DMS 273 treated with DMSO at 0.1 percent for 48 hours (cell line): ENCODE measurements at places on chromosomes 2 and 18.

GRCh38 chr18:3966642-3967358, 488.3 kb downstream of the DLGAP1 start:
- peak; percentile 18 for DNase-seq

DNA sequence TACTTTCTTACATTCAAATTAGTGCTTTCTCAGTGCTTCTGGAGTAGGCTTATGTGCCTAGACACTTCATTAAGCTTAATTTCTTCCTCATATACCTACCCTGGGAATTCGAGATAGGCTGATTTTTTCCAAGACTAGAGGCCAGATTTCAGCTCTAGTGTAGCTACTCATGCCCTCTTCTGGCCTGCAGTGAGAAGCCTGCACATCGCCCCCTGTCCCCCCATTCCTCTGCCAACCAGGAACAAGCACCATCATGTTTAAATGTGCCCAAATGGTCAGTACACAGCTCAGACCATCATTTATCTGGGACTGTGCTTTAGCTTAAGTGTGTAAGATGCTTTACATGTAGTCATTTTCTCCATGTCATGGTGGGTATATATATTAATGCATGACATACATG, 1218.8 kb upstream of the LRRTM1 start:
- no peak for DNase-seq

DNA sequence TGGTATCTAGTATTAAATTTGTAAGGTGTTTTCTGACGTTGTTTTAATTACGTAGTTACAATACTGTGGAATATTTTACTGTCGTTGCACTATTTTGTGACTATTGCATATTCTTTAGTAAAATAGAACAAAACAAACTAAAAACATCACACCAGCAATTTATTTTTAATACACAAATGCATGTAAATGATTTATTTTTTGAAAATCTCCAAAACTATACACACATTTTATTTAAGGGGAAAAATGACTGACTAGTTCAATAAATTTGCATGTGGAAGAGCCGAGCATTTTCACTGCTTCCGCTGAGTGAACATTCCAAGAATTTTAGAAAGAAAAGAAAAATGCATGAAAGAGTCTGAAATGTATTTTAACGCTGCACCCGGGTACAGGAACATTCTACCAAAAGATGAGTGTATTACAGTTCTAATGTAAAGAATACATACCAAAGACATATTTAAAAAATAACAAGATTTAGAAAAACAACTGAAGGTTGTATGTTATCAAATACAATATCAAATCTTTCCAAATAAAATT, 257.7 kb downstream of the MEIS1 start:
- no peak for DNase-seq

GRCh38 chr2:127389778-127390435, 2.1 kb upstream of the MAP3K2 start:
- DNase-seq, result no peak

GRCh38 chr18:23809415-23809814, 120.2 kb downstream of the LAMA3 start:
- DNase-seq, result peak; percentile 49

DNA sequence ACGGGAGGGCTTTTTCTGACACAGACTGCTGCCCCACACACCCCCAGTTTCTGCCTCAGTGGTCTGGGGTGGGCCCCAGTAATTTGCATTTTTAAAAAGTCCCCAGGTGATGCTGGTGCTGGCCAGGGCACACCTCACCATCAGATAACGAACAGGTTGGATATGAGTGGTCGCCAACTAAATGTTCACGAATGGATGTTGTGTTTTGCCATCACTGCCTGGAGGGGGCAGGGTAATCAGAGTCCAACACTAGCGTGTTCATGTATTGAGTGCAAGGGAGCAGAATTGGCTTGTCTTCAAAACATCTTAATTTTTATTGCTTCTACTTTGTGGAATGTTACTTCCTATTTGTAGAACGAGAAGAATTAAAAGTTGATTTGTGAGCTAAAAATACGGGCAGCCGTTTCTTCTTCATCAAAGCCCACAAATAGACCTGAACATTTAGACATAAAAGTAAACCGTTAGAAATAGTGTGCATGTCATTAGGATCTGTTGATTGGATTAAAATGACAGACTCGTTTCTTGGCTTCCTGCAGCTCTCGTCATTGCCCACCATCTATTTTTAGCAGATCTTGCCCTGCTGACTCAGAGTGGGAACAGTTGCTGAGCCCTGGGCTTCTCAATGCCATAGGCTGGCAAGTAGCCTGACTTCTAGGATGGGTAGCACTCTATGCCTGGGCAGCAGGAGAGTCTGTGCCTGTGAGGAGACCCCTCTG, 45.2 kb downstream of the NCK2 start:
- no peak for DNase-seq

DNA sequence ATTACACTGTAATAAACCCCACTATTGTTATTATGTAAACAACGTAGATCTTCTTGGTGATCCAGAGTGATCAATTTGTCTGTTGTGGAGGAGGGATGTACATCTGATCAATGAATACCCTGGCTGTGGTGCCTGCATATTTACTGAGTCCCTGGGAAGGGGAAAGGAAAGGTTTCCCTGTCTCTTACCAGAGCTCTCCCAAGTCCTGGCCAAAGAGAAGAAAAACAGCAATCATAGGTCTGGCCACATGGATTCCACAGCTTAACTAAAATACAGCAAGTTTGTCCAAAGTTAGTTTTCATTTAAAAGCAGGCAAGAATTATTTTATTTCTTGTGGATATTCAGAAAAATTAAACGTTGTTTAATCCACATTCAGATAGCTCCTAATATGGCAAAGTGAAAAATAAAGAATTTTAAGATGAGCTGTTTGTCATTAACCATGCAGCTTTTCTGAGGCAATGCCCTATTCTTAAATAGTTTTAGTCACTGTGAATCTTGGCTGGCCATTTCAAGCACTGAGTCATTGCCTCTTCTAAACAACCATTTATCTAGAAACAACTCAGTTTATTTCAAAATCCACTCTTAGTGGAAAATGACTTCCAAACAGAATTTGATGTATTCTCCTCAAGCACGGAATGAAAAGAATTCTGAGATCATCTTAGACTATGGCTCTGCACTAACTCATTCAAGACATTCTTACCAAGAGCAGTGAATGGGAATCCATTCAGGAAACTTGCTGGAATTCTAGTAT, 1004.4 kb upstream of the CDH2 start:
- no peak for DNase-seq

- DNase-seq, result no peak
Observed at GRCh38 chr2:21676676-21677075, 552.9 kb downstream of the TDRD15 start.

DNA sequence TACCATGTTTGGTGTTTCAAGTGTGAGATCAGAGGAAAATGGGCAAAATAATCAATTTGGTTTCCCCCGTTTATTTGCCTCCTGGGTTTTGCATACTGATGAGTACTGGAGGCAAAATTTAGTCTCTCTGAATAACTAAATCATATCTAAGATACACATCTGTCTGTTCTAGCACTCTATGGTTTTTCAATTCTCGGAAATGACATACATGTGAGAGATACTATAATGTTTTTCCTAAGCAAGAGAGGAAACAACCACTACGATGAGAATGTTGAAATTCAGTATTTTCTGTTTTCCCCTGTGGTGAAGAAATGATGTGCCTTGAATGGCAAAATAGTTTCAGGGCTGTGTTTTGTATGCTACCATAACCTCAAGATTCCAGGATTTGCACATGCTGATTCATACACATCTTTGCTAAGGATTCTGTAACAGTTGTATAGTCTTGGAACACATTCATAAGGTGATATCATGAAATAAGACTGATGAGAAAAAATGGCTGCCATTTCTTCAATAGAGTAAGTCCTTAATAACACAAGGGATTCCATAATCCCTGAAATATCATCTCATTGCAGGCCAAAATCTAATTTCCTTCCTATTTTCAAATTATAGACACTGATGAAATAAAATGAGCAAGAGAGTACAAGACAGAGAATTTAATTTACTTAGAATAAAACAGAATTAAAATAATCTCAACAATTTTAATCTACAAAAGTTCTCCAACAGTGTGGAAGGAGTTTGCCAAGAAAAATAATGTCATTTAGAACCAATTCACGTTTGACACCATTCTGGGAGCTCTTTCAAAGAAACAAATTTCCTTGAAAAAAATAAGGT, 316.6 kb downstream of the FIGN start:
- no peak for DNase-seq

DNA sequence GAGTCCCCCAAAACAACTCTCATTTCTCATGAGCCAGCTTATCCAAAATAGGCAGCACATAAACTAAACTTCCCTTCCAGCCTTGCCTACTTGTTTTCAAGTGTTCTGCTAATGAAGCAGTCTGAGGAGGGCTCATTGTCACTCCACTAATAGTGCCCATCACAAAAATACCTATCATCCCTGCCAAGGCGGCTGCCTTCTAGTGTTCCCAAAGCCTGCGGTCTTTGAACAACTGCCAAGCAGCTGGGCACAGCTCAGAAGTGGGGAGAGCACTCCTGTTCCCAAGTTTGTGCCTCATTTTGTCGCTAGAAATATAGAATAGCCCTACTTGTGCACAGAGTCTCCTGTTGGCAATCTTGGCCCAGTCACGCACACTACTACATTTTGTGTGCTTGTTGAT, 50.3 kb downstream of the DTNA start:
- no peak for DNase-seq

GRCh38 chr2:113018509-113018908, 13.2 kb downstream of the IL36A start:
- DNase-seq, result no peak

GRCh38 chr18:6681331-6681875, 48.1 kb upstream of the ARHGAP28 start:
- no peak for DNase-seq

DNA sequence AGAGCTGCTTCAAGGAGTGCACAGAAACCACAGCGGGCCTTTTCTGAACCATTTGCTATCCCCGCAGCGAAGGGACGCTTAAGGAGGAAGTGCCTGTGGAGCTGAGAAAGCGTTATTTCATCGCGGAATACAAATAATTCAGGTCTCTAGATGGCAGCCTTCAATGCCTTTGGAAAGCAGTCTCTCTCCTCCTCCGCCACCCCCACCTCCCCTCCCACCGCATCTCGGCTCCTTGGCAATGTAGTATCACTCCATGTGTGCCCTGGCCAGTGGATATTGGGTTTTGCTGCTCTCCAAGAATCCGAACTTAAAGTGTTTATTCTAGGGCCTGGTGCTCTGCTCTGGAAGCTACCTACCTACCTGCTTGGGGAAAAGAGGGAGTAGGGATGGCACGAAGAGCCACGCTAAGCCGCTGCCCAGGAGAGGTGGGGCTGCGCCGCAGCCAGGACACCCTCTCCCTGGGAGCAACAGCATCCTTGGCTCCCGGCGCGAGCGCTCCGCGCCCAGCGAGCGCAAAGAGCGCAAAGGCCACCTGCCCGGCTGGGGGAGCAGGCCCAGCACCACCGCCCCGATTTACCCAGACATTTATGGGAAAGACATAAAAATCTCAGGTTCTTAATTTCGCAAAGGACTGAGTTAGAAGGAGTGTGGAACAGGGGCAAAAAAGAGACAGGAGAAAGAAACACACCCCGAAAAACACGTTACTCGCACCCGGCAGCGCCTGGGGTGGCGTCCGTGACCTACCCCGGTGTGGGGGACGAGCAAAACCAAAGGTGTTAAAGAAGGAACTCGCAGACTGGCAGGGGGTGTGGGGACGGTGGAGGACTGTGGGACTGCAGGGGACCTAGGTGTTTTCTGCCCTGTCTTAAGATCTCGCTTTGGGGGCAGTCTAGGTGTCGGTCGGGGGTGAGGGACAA, 1.0 kb downstream of the SPHKAP start:
- no peak for DNase-seq

- no peak for DNase-seq
Observed at GRCh38 chr2:113025737-113026136, 20.5 kb downstream of the IL36A start.
